ENCODE measurements at places on chromosomes 6 and 20.

DNA sequence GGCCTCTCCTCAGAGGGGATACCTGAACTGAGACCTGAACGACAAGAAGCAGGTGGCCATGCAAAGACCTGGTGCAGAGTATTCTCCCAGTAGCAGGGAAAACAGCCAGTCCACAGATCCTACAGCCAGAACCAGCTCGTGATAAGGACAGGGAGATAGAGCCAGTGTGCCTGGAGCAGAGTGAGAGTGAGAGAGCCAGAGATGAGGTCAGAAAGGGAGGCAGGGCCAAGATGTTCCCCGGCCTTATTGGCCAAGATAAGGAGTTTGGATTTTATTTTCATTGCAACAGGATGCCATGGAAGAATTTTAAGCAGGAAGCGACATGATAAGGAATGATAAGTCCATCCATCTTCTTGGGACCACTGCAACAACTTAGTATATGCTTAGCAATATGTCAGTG lies 111.8 kb downstream of the UBE3D start:
- DNase-seq = no peak

DNA sequence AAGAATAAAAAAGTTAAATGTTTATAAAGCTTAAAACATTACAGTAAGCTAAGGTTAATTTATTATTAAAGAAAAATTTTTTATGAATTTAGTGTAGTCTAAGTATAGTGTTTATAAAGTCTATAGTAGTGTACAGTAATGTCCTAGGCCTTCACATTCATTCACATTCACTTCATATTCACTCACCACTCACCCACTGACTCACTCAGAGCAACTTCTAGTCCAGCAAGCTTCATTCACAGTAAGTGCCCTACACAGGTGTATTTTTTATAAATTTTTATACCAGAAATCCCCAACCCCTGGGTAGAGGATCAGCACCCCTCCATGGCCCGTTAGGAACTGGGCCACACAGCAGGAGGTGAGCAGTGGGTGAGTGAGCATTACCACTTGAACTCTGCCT lies 24.3 kb upstream of the ADGRF1 start:
- no peak for DNase-seq

DNA sequence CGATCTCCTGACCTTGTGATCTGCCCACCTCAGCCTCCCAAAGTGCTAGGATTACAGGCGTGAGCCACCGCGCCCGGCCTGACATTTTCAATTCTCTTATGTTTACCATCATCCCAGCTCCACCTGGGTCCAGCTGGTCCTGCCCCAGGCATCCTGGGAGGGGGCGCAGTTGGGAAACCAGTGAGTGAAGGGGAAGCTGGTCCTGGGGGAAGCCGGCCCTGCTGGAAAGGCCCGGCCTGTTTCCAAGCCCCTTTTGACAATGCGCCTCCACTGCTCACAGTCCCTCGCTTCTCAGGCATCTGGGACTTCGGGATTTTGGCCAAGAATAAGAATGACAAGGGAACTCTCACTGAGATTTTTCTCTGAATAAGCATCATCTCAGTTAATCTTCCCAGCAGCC lies 14.2 kb downstream of the SLC13A3 start:
- DNase-seq = no peak

GRCh38 chr6:149963212-149963461 lies 606 bp upstream of the ULBP1 start:
- no peak for DNase-seq

- DNase-seq = no peak
These were observed 1.6 kb downstream of the PRDM1 start for GRCh38 chr6:106087548-106088325.

GRCh38 chr6:157679605-157680580 lies 143.2 kb upstream of the SNX9 start:
- no peak for DNase-seq

DNA sequence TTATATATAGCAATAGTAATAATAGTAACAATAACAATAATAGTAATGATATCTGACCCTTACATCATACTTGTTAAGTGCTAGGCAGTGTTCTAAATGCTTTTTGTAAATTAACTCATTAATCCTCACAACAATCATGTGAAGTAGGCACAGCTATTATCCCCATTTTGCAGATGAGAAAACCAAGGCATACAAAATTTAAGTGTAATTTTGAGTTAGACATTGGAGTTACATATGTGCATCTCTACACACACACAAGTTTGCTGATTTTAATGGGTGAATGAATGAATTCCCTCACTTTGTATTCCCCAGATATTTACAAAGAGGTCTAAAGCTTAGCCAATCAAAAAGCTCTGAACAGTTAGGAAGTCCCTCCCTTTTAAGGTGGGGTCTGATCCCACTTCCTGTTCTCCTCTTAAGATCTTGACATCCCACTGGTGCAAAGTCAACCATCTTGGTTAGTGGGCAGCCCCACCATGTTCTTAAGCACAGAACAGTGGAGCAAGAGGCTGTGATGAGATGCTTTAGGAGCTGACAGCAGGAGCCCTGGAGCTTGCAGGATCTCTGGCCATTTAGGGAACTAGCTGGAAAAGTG lies 85.3 kb upstream of the FOXP4 start:
- no peak for DNase-seq

Measured in iPS DF 6.9 (cell line).